Foreskin keratinocyte (primary cell): ENCODE measurements at places on chromosomes 11 and 22. TPM values are rescaled to one million over a fixed set of nuclear protein-coding genes. Genes with fewer than 3 reads are reported as not detected.

The TPP1 gene
- 36.3 and 43.3 TPM in 2 replicates for total RNA-seq

DNA sequence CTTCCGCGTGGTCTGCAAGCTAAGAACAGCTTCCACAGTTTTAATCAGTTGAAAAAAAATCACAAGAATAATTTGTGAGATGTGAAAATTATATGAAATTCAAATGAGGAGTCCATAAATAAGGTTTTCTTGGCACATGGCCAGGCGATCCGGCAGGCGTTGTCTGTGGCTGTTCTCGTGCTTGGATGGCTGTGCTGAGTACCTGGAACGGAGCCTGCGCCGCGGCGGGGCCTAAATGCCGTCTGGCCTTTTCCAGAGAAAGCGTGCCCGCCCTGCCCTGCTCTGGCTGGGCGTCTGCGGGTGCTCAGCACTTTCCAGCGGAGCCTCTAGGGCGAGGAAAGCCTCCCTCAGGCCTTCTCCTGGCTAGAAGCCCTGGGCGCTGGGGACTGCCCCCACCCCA, 41.8 kb downstream of the OSBPL5 start:
- DNase-seq = peak; percentile 35

The SPDYC gene
- total RNA-seq = not detected in 2 replicates

GRCh38 chr11:121643479-121644186, 190.9 kb upstream of the SORL1-AS1 start:
- DNase-seq = no peak

GRCh38 chr11:62150887-62151736, 27.3 kb downstream of the INCENP start:
- DNase-seq = no peak

The ZNF214 gene
- total RNA-seq = 2.1 and 2.2 TPM in 2 replicates

DNA sequence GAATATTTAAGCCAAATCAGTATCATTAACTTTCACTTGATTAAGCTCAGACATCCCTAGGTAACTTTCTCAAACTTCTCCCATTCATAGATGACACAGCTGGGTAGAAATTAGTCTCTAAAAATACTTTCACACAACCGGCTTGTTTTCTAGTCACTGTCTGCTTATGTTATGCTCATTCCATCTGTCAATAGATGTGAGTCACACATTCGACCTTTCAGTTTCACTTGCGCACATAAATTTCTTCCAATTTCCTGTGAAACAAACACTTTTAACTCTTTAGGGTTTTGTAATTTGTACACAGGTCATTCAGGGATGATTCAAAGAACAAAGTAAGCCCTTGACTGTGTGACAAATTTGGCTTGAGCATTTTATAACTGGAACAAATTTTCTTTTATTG, 723.0 kb downstream of the KCNA4 start:
- DNase-seq = peak; percentile 76

The YWHAH gene
- total RNA-seq = 185 and 195 TPM in 2 replicates

GRCh38 chr11:72681226-72682153, 7.3 kb upstream of the PDE2A start:
- DNase-seq = no peak

DNA sequence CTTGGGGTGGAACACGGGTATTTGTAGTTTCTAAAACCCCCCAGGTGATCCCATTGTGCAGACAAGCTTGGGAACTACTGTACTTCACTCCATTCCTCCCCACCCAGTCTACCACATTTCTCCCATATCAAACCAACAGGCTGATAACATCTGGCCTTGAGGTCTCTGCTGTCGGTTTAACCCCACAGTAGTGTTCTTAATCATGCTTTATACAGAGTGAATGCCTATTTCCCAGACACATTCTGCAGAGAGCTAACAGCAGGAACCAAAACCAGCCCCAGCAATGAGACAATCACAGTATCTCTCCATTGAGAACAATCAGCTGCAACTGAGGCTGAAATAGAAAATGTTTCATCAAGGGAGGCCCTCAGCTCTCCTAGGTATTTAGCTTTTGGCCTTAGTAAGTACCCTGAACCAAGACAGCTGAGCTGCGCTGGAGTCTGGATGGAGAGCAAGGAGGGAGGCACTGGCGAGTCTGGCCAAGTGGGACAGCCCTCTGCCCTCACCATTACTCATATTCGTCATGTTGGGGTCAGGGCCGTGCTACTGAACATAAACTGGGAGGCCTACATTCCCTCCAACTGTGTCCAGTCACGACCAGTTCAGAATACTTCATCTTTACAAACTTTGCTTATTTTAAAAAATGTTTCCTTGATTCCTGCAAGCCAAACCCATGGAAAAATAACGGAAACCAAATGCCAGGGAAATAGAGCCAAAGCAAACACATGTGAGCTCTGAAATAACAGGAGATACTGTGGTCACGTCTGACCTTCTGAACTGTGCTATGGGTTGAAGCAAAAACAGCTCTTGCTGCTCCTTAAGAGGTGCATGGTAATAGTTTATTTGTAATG, 81.0 kb downstream of the CCDC34 start:
- no peak for DNase-seq

The MIAT gene
- 0.28 and 0.37 TPM in 2 replicates for total RNA-seq

The DRAP1 gene
- total RNA-seq = 284 and 286 TPM in 2 replicates
